ENCODE measurements at places on chromosomes 3 and 15.
A peak's percentile ranks its signal among the peaks of the same experiment; 100 is the strongest.

DNA sequence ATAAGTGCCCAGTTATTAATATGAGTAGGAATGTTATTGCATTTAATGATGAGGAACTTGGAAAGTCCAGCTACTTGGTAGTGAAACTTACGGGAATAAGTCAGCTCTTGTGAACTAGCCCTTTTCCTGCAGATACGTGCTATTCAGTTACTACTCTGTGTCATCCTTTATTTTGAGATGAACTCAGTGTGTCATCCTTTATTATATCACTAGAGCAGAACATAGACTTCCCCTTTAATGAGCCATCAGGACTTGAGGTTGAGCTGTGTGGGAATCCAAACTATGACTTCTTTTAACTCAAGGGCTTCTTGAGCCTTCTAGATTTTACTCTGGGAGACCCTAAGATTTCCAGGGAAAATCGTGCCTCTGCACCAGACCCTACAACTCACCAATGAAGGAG is 3.6 kb downstream of the ACTC1 start:
- no peak for DNase-seq

- no peak for DNase-seq
Measured at GRCh38 chr15:69014454-69014853, at the start of gene NOX5. NOX5 (plus strand) TSS chr15:69014695; CDS start chr15:69014736, 41 bp downstream.

GRCh38 chr3:66469220-66469640 is 31.6 kb downstream of the LRIG1 start:
- DNase-seq, result peak; percentile 63

DNA sequence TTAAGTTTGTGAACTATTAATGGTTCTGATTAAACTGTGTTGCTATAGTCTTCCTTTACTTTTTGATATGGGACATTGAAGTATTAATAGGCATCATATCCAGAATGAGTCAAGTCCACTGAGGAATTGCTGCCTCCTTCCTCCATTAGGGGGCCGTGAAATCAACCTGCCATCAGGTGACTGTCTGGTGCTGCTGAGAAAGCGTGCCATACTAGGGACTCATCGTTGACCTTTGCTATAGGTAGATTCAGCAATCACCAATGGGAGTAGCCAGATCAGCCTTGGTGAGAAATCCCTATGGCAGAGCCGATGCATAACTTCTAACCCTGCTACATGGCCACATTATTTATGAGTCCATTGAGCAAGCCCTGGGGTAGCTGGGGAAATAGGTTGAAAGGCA is 30.1 kb upstream of the SLC28A2 start:
- no peak for DNase-seq

GRCh38 chr15:100596792-100597191 is 5.2 kb downstream of the LINS1 start:
- DNase-seq, result no peak

DNA sequence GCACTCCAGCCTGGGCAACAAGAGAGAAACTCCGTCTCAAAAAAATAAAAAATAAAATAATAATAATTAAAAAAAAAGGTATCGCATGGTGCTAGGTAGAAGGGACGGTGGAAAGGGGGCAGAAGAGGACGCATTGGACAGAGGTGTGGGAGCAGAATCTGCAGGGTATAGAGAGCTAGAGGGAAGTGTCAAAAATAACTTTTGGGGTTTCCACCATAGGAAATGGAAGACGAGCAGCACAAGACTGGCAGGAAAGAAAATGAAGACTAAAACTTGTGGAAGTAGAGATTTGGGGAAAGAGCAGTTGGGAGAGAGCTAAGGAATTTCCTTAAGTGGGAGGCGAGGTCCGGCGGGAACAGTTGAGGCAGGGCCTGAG is 585 bp upstream of the MKRN2 start:
- DNase-seq, result no peak

DNA sequence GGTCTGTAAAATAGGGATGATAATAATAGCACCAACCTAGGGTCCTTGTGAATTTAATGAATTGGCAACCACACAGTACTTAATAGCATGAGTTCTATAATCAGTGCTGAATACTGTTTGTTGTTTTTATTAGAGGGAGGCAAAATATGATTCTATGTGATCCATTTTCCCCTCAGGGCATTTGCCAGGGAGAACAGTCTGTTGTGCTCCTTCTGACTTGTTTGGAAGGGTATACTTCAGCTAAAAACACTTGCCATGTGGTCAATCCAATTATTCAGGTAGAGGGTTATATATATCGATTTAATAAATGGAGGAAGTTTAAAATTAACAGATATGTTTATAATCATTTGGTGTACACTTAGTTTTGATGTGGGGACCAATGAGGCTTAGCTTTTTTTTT is 305.3 kb downstream of the CHST2 start:
- no peak for DNase-seq

DNA sequence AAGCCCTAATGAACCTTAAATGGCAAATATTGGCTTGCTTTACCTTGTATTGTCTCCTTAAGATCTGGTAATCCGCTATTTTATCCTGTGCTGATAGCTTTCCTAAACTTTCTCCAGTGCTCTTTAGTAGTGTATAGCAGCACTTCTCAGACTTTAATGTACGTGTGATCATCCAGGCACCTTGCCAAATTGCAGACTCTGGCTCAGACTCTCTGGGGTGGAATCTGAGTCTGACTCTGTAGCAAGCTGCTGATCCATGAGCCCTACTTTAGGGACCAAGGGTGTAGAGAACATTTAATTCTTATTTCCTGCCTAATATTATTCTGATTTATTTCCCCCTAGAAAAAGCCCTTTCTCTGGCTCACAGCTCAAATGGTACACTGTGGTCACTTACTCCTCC is 518.8 kb upstream of the ZNF385D start:
- DNase-seq, result peak; percentile 76

DNA sequence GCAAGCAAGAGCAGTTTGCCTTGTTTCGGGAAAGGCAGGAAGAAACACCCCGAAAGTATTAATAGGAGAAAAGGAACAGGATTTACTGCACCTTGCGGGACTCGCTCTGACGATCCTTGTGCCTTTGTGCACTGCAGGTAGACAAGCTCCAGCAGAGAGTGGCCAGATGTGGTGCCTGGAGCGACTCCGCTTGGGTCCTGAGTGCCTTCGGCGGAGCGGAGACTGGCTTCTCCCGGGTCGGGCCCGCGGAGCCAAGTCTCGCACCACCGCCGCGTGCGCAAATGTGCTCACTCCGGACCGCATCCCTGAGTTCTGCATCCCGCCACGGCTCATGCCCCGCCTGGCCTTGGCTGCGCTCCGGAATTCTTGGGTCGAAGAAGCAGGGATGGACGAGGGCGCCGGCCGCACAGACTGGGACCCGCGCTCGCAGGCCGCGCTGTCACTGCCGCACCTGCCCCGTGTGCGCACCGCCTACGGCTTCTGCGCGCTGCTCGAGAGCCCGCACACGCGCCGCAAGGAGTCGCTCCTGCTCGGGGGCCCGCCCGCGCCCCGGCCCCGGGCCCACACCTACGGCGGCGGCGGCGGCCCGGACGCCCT is 769 bp downstream of the C2CD4A start:
- no peak for DNase-seq

DNA sequence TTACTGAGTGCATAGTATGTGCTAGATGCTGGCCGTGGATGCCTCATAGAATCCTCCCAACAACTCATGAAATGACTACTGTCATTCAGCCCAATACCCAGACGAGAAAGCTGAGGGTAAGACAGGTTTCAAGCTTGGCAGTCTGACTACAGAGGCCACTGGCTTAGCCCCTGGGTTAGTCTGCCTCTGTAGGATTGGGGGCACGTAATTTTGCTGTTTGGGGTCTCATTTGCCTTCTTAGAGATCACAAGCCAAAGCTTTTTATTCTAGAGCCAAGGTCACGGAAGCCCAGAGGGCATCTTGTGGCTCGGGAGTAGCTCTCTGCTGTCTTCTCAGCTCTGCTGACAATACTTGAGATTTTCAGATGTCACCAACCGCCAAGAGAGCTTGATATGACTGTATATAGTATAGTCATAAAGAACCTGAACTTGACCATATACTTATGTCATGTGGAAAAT is 1.0 kb upstream of the CCR5 start:
- DNase-seq, result no peak

- DNase-seq, result peak; percentile 36
Measured at GRCh38 chr15:72229076-72229946, 1.7 kb downstream of the PKM start.

GRCh38 chr15:82047453-82048400 is 1.9 kb upstream of the MEX3B start:
- DNase-seq, result peak; percentile 39

GRCh38 chr15:60800299-60801072 is 321.5 kb upstream of the ICE2 start:
- peak; percentile 42 for DNase-seq

GRCh38 chr3:39754549-39754948 is 54.9 kb upstream of the MYRIP start:
- DNase-seq, result no peak

- DNase-seq, result no peak
Measured at GRCh38 chr3:54069961-54070360, 52.4 kb upstream of the CACNA2D3 start.

DNA sequence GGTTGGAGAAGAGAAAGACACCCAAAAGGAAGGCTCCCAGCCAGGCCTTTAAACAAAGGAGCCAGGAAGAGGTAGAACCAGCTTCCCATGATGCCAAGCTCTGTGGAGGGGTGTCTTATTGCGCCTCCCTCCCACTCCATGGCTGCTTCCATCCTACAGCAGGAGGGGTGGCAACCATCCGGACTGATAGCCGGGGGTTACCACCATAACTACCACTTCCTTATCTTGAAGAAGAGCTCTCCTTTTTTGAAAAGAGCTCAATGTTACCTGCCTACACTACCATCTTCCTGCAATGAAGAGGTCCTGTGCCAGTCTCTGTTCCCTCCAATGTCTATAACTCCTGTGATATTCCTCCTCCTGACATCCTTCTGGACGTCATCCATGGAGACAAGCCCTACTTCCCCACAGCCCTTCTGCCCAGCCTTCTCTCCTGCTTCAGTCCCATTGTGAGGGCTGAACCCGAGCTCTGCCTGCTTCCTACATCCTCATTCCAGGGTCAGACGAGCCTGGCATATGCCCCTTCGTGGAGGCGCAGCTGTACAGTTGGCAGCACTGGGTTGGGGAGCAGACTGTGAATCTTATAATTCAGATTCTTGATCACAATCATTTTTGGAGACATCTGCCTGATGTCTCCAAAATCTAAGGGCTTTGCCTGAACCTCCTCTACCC is 8.5 kb downstream of the CCDC9B start:
- DNase-seq, result no peak

DNA sequence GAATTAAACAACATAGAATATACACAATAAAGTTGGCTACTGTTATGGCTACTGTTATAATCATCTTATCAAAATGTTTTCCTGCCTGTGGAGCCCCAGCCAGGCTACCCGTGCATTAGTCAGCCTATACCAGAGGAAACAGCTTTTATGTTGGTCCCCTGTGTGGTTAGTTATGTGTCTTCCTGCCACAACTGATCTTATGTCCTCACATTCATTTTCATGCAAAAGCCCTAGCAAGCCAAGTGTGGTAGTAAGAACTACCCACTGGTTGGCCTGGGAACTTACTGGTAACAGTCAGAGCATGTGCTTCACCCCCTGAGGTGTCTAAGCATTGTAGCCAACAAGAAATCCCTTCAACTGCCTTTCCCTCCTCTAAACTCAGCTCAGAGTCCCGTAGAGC is 21.8 kb downstream of the MGLL start:
- DNase-seq, result peak; percentile 51

DNA sequence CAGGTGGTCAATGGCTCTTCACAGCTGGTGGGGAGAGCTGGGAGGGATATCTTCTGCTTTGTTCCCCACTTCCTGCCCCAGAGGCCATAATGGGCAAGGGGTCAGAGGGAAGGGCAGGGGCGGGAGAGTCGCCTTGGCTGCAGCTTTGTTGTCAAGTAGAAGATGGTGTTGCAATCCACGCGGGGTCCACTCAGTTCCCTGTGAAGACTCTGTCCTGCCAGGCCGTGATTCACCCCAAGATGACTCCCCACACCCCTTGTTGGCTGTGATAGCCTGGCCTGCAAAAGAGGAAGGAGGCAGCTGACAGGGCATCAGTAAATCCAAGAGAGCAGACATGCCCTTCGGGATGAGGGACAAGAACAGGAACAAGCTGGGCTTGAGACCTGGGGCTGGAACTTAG is 6.9 kb downstream of the GALNT15 start:
- no peak for DNase-seq

- DNase-seq, result peak; percentile 23
Measured at GRCh38 chr3:102532901-102533300, 98.1 kb downstream of the ZPLD1 start.

DNA sequence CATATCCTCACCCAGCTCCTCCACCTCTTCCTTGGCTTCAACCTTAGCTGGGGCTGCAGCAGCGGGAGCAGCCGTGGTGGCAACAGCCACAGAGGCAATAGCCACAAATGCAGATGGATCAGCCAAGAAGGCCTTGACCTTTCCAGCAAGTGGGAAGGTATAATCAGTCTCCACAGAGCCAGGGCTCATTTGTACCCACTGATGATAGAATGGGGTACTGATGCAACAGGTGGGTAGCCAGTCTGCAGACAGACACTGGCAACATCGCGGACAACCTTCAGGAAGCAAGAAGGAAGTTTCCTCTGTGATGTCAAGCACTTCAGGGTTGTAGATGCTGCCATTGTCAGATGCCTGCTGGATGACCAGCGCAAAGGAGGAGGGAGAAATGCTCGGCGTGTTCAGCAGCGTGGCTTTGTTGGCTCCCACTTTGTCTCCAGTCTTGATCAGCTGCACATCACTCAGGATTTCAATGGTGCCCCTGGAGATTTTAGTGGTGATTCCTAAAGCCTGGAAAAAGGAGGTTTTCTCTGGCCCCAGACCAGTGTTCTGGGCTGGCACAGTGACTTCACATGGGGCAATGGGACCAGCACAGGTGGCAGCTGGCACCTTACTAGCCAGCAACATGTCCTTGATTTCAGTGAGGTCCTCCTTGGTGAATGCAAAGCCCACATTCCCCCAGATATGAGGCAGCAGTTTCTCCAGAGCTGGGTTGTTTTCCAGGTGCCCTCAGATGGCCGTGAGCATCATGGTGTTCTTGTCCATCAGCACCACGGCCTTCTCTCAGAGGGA is 4.8 kb upstream of the PLCB2 start:
- no peak for DNase-seq

- peak; percentile 79 for DNase-seq
Measured at GRCh38 chr3:48504051-48504946, at the start of gene SHISA5. SHISA5 (minus strand) TSS chr3:48504174; CDS start chr3:48504094, 80 bp downstream.

- no peak for DNase-seq
Measured at GRCh38 chr15:66014022-66014421, 144.7 kb downstream of the RAB11A start.

DNA sequence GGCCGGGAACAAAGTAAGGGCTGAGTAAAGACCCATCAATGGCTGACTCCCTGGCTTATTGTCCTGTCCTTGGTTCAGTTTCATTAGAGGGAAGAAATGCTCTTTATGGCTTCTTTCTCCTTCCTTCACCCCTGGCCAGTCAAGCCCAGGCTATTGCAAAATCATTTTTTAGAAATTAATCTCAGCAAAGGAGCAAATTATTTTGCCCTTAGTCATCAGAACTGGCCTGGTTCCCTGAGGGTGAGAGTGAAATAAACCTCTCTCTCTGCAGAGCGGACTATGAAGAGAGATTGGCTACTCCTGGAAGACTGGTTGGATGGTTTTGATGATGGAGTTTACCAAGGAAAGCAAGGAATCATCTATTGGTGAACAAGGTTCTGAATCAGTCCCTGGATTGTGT is 52.7 kb upstream of the OXTR start:
- peak; percentile 68 for DNase-seq

- no peak for DNase-seq
Measured at GRCh38 chr3:27900316-27900715, 178.2 kb upstream of the EOMES start.
